ENCODE measurements at places on chromosomes 6 and 20. TPM values are rescaled to one million over a fixed set of nuclear protein-coding genes. Genes with fewer than 3 reads are reported as not detected.

The ARHGAP40 gene
- not detected for total RNA-seq

The BFSP1 gene
- 14.7 TPM for total RNA-seq

The GSS gene
- 164 TPM for total RNA-seq

The SLC4A11 gene
- total RNA-seq, result 0.82 TPM

The WFDC2 gene
- not detected for total RNA-seq

The DOK5 gene
- 2.8 TPM for total RNA-seq

The LST1 gene
- not detected for total RNA-seq

The PAX1 gene
- not detected for total RNA-seq

The EFCAB8 gene
- total RNA-seq, result not detected

The HLA-DMA gene
- 35.3 TPM for total RNA-seq

The MMP24OS gene
- 16.1 TPM for total RNA-seq

The LY6G6C gene
- not detected for total RNA-seq

The BPI gene
- total RNA-seq, result not detected

The GPLD1 gene
- total RNA-seq, result 1.1 TPM

The TBCC gene
- total RNA-seq, result 37.9 TPM

The CCND3 gene
- total RNA-seq, result 31.8 TPM

The FAM209A gene
- not detected for total RNA-seq

The CCN6 gene
- total RNA-seq, result not detected

The PXMP4 gene
- total RNA-seq, result 11.5 TPM

The GGTLC1 gene
- not detected for total RNA-seq

The PPP1R3D gene
- total RNA-seq, result 10.1 TPM

The MAFB gene
- total RNA-seq, result 1.2 TPM

The NHLRC1 gene
- total RNA-seq, result 4.4 TPM

The ZNF322 gene
- 54.1 TPM for total RNA-seq

The VGLL2 gene
- total RNA-seq, result not detected

The C6orf58 gene
- not detected for total RNA-seq

The TFAP2A gene
- 24.6 TPM for total RNA-seq

The SUPT3H gene
- total RNA-seq, result 8.9 TPM

The GRM1 gene
- 0.26 TPM for total RNA-seq

The DEFB128 gene
- not detected for total RNA-seq

The EYS gene
- 0.03 TPM for total RNA-seq

The NRSN1 gene
- not detected for total RNA-seq

The SMLR1 gene
- not detected for total RNA-seq

The SYTL3 gene
- total RNA-seq, result 0.85 TPM

The PRR18 gene
- total RNA-seq, result not detected

The PBOV1 gene
- total RNA-seq, result not detected
